Natural killer cell (primary cell): ENCODE measurements at places on chromosomes 2 and 18.

GRCh38 chr2:18630541-18630940 is 41.2 kb upstream of the NT5C1B start:
- no peak overlapping the region for H3K4me3 ChIP-seq
- DNase-seq, result no peak
- no peak overlapping the region for H3K27ac ChIP-seq
- H3K36me3 ChIP-seq, result no peaks in the 10 kb centered on the region
- no peaks in the 10 kb centered on the region for H3K27me3 ChIP-seq
- no peaks in the 10 kb centered on the region for H3K4me1 ChIP-seq

DNA sequence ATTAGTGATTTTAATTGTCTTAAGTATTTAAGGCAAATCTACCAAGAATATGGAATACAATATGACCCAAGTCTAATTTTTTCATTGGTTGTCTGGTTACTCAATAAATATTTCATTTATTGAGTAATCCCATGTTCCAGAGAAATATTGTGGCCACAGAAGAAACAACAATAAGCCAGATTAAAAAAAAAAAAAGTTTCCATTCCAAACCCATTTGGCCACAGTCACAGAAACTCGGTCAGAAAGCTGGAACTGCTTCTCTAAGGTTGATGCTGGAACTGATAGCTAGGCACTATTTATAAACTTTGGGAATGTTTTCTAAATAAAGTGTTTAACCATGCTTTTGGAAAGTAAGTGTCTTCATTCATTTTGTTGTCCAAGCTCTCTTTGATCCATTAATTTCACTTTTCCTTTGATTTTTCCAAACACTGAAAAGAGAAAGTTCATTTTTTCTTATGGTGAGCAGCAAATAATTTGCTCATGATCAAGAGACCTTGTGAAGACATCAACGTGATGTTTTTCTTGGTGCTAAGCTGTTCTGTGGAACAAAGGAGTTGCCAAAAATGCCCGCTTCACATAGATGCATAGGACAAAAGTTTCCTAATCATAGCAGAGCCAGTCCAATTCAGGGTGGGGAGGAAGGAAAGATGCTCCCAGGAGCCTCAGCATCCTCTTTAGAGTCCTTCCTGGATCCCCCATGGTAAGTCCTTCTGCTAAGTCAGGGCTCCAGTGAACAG is 72.1 kb upstream of the CCBE1 start:
- H3K27ac ChIP-seq, result no peak overlapping the region
- H3K36me3 ChIP-seq, result no peaks in the 10 kb centered on the region
- no peak overlapping the region for H3K4me3 ChIP-seq
- H3K27me3 ChIP-seq, result no peaks in the 10 kb centered on the region
- no peak for DNase-seq
- no peaks in the 10 kb centered on the region for H3K4me1 ChIP-seq

DNA sequence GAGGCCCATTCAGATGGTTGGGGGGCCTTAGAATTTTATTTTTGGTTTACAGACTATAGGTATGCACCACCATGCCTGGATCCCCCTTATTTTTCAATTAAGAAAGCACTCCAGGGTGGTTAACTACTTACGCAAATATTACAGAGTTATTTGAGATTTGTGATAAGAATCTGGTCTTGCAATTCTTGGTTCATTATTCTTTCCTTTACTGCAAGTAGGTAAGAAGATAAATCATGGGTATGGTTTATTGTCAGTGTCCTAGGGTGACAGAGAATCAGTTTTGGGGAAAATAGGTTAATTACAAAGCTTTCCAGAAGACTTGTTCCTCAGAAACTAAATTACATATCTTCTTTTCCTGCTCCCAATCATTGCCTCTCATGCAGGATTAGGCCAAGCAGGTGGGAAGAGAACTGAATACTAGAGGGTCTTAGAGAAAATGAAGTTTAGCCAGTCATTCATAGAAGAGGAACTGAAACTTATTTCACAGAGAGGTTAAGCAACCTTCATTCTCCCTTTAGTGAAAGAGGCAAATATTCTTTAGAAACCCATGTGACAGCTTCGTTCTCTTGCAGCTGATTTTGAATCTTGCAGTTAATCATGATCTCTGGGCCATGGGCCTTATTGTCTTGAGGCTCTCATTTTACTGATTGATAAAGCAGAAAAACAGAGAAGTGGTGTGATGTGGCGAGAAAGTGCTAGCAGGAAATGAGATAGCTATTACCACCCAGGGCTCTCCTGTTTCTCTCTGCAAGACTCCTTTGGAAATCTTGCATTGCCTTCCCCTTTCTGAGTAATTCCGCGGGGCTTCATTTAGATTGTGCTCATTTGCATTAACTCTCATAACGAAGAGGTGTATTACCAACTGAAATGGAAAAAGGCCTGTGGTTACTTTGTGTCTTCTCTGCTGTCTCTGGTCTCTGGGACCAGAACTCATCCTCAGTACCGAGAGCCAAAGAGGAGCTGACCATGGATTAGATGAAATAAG is 44.8 kb upstream of the ARHGAP25 start:
- H3K27ac ChIP-seq, result no peak overlapping the region
- peaks cover 5% of the 10 kb centered on the region for H3K4me1 ChIP-seq
- no peak overlapping the region for H3K4me3 ChIP-seq
- no peak for DNase-seq

GRCh38 chr2:148292431-148292830 is 271.5 kb downstream of the MBD5 start:
- H3K4me3 ChIP-seq, result no peak overlapping the region
- no peaks in the 10 kb centered on the region for H3K4me1 ChIP-seq
- no peak for DNase-seq
- H3K36me3 ChIP-seq, result no peaks in the 10 kb centered on the region

DNA sequence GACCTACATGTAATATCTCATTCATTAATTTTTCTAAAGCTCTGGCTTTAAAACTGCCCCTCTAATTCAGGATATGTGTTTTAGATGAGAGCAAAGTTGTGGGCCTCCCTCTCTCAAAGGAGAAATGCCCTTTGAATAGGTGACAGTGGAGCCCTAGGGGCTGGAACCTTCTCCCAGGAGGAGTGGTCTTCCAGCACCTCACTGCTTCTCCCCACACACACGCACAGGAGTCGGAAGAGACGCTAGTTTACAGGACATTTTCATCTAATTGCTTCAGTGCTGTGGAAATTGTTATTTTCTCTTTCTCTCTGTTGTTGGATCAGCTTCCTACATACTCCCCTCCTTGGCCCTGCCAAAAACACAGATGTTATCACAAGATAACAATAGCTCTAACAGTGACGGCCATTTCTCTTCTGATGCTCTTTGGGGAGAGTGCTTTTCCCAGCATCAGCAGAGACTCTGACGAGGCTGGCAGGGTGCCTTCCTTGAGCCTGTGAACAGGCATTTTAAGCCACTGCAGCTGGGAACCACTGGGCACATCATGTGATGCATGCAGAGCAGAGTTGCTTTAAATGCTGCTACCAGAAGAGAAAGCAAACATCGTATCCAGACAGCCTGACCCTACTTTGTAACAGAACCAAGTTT is 209.4 kb upstream of the SP5 start:
- H3K4me1 ChIP-seq, result peaks cover 12% of the 10 kb centered on the region
- H3K27ac ChIP-seq, result no peak overlapping the region
- no peak overlapping the region for H3K4me3 ChIP-seq
- DNase-seq, result no peak

DNA sequence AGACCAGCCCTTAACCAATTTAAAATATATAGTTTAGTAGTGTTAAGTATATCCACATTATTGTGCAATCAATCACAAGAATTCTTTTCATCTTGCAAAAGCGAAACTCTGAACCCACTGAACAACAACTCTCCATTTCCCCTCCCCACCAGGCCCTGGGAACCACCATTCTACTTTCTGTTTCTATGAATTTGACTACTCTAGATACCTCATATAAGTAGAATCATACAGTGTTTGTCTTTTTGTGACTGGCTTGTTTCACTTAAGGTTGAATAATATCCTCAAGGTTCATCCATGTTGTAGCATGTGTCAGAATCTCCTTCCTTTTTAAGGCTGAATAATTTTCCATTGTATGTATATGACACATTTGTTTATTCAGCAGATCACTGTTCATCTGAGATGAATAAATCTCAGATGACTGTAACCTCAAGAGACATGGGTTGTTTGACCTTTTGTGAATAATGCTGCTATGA is 8.1 kb upstream of the SOS1 start:
- H3K27ac ChIP-seq, result peak overlapping the region; percentile 76
- no peak overlapping the region for H3K4me3 ChIP-seq
- H3K4me1 ChIP-seq, result peaks cover 30% of the 10 kb centered on the region
- H3K27me3 ChIP-seq, result no peaks in the 10 kb centered on the region
- DNase-seq, result peak; percentile 27

- no peaks in the 10 kb centered on the region for H3K36me3 ChIP-seq
- DNase-seq, result no peak
- no peak overlapping the region for H3K27ac ChIP-seq
- no peaks in the 10 kb centered on the region for H3K27me3 ChIP-seq
- H3K4me1 ChIP-seq, result no peaks in the 10 kb centered on the region
Observed at GRCh38 chr2:208638059-208638458, 231.5 kb downstream of the PTH2R start.

DNA sequence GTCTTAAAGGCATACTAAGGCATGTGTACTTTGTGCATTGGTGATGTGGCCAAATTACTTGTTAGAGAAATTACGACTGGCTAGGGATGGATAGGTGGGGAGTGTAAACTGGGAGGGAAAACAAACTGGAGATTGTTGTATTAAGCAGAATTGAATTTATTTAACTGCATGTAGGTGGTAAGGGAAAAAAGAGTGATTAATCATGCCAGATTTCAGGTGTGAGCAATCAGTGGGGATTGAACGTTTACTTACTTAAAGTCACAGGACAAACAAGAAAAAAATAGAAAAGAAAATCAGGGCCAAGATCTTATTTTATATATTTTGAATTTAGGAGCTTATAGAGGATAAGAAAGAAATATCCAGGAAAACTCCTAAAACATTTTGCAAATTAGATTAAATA is 88.6 kb downstream of the GULP1 start:
- no peak overlapping the region for H3K27ac ChIP-seq
- no peak overlapping the region for H3K4me3 ChIP-seq
- no peaks in the 10 kb centered on the region for H3K36me3 ChIP-seq
- H3K4me1 ChIP-seq, result no peaks in the 10 kb centered on the region

DNA sequence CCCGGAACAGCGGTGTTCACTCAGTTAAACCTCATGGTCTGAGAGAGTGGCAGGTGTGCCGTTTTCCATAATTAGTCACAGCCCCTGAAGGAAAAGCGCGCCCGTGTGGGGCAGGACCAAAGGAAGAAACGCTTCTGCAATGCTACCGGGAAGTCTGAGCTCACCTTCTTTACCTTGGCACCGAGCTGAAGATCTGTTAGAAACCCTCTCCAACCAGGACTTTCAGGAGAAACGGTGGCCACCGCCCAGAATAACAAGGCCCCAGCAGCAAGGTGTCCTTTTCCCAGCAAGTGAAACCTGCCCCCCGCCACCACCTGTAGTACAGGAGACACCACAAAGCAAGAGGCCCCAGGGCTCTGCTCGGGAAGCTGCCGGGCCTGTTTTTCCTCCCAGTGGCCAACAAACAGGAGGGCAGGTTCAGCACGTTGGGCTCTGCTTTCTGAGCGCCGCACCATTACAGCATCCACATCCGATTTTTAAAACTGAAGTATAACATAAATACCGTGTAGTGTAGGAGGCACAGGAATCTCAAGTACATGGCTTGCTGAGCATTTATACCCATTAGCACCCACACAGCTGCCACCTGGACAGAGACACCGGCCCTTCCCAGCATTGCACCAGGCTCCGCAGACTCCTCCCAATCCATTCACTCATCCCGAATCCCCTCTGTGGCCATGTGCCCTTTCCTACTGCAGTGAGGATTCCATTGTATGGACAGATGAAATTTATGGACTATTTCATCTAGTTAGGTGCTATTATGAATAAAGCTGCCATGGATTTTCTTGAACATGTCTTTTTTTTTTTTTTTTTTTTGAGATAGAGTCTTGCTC is 121.8 kb upstream of the RIOK3 start:
- no peak overlapping the region for H3K27ac ChIP-seq
- H3K27me3 ChIP-seq, result no peaks in the 10 kb centered on the region
- H3K4me3 ChIP-seq, result no peak overlapping the region
- no peaks in the 10 kb centered on the region for H3K36me3 ChIP-seq
- DNase-seq, result no peak
- peaks cover 4% of the 10 kb centered on the region for H3K4me1 ChIP-seq

DNA sequence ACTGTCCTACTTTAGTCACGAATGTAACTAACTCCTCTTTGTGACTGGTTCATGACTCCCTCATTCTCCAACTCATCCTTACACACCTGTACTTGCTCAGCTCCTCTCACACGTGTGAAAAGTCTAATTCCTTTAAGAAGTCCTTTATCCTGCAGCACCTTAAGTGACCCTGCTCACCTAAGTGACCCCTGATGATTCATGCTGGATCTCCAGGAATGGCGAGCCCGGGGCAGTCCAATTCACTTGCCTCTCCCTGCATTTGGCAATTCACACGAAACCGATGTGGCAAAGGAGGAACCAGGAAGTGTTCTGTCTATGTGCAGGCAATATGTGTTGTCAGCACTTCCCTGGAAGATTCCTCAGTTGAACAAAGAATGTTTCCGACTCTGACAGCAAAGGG is 189.8 kb upstream of the NABP1 start:
- no peak overlapping the region for H3K27ac ChIP-seq
- no peak for DNase-seq
- no peaks in the 10 kb centered on the region for H3K27me3 ChIP-seq
- no peak overlapping the region for H3K4me3 ChIP-seq

GRCh38 chr18:77528872-77529271 is 279.2 kb downstream of the GALR1 start:
- H3K4me3 ChIP-seq, result no peak overlapping the region
- no peaks in the 10 kb centered on the region for H3K27me3 ChIP-seq
- H3K4me1 ChIP-seq, result no peaks in the 10 kb centered on the region
- H3K36me3 ChIP-seq, result no peaks in the 10 kb centered on the region

DNA sequence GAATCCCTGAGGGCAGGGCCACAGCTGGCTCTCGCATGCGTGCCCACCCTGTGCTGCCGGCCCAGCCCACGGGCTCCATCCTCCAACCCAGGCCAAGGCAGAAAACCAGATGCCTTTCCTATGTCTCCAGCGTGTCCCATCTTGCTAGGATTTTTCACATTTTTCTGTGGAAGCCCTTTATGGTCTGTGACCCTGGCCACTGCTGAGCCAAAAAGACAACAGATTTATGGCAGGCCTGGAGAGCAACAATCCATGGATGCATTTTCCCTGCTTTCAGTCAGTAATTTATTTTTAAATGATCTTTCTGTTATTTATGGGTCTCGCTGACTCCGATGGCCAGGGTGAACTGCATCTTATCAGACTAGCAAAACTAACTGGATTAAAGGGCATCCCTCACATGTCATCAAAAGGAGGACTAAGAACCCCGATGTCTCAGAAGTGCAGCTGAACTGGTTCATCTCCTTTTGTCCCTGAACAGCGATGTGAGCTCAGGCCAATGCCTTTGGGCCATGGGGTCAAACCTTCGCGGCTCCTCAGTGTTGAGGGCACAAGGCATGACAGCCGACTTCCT is 346.0 kb downstream of the CYRIA start:
- no peak for DNase-seq
- no peaks in the 10 kb centered on the region for H3K36me3 ChIP-seq
- H3K4me3 ChIP-seq, result no peak overlapping the region
- H3K4me1 ChIP-seq, result no peaks in the 10 kb centered on the region
- H3K27me3 ChIP-seq, result no peaks in the 10 kb centered on the region
- H3K27ac ChIP-seq, result no peak overlapping the region
